Aortic smooth muscle cell (primary cell): ENCODE measurements at places on chromosomes 2 and 18. TPM values are rescaled to one million over a fixed set of nuclear protein-coding genes. Genes with fewer than 3 reads are reported as not detected.

Gene OTOF
- not detected in 2 replicates for total RNA-seq

Gene DLGAP1
- 0.40 and 2.4 TPM in 2 replicates for total RNA-seq

Gene SIX2
- total RNA-seq = 0.75 and 9.8 TPM in 2 replicates

Gene RAD51AP2
- not detected in 2 replicates for total RNA-seq

Gene SPC25
- total RNA-seq = 3.9 and 5.7 TPM in 2 replicates

Gene SCRN3
- 34.0 and 37.2 TPM in 2 replicates for total RNA-seq

Gene CTLA4
- not detected in 2 replicates for total RNA-seq

Gene BBS5
- 5.7 and 5.9 TPM in 2 replicates for total RNA-seq

Gene ZNF516
- 8.9 and 12.1 TPM in 2 replicates for total RNA-seq

Gene CYP27C1
- total RNA-seq = not detected in 2 replicates

Gene HES6
- total RNA-seq = 1.7 and 1.8 TPM in 2 replicates
